ENCODE measurements at places on chromosomes 2 and 18. TPM values are rescaled to one million over a fixed set of nuclear protein-coding genes. Genes with fewer than 3 reads are reported as not detected.

TUBA4A gene
- 290 TPM for total RNA-seq

RAB6C gene
- not detected for total RNA-seq

SCN7A gene
- not detected for total RNA-seq

DPP4 gene
- total RNA-seq = 272 TPM

CDK5R2 gene
- total RNA-seq = not detected

RHOB gene
- total RNA-seq = 4.2 TPM

RIT2 gene
- not detected for total RNA-seq

MAPK4 gene
- total RNA-seq = not detected
